ENCODE measurements at places on chromosomes 7 and 10.

- DNase-seq = peak; percentile 61
Measured at GRCh38 chr7:66557214-66558200, 71.2 kb upstream of the KCTD7 start.

DNA sequence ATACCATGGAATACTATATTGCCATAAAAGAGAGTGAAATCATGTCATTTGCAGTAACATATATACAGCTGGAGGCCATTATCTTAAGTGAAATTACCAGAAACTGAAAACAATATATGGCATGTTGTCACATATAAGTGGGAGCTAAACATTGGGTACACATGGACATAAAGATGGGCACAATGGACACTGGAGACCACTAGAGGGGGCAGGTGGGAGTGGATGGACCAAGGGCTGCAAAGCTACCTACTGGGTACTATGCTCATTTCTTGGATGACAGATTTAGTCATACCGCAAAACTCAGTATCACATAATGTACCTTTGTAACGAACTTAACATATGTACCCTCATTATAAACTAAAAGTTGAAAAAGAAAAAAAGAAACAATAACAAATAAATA, 1167.6 kb downstream of the NXPH1 start:
- DNase-seq = no peak

DNA sequence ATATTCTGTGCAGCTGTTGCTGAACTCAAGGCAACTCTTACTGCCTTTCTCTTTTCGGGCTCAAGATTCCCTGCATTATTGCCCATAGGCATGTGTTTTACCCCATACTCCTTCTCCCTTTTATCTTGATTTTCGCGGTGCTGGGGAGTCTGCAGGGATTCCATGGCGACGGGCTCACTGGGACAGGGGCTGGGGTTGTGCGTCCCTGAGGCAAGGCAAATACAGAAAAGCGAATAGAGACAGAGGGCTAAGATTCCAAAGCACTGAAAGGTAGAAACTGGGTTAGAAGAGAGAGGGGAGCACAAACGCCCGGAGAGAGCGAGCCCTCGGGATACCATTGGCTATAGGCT, 519 bp upstream of the RPP38 start:
- DNase-seq = no peak

DNA sequence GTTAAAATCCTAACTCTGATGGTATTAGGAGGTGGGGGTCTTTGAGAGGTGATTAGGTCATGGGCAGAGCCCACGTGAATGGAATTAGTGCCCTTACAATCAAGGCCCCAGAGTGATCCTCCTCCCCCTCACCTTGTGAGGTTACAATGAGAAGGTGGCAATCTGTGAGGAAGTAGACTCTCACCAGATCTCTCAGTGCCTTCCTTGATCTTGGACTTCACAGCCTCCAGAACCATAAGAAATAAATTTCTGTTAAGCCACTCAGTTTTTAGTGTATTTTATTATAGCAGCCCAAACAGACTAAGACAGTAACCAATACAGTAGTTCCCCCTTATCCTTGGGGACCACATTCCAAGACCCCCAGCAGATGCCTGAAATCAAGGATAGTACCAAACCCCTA, 32.0 kb downstream of the STRA8 start:
- DNase-seq = no peak

- no peak for DNase-seq
Measured at GRCh38 chr7:80860554-80860953, 58.3 kb downstream of the SEMA3C start.

GRCh38 chr7:26487780-26488515, 196.3 kb downstream of the SNX10 start:
- no peak for DNase-seq

GRCh38 chr7:50857804-50858489, 75.3 kb upstream of the GRB10 start:
- DNase-seq = no peak

GRCh38 chr10:46326971-46327370, 40.2 kb downstream of the ANTXRL start:
- no peak for DNase-seq

- no peak for DNase-seq
Measured at GRCh38 chr10:74891053-74891452, 64.7 kb downstream of the KAT6B start.

DNA sequence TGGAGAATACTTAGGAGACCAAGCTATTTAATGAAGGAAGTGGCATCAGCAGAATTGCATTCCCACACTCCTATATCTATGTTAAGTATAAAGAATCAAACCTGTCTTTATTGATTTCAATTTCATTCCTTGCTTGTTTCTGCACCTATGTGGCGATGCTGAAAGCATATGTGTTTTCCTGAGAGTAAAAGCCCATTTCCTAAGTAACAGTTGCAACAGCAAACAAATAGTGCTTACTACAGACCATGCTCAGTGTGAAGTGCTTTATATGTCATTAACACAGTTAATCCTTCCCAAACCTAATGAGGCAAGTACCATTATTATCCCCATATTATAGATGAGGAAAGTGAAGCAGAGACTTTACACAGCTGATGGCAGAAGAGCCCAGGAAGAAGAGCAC, 552.1 kb downstream of the PARD3 start:
- DNase-seq = no peak

- peak; percentile 97 for DNase-seq
Measured at GRCh38 chr10:12129222-12130111, at the start of gene SEC61A2. Gene SEC61A2 (plus strand): TSS chr10:12129677. CDS start chr10:12129788, 111 bp downstream.

- no peak for DNase-seq
Measured at GRCh38 chr10:80476685-80477084, 22.6 kb downstream of the TSPAN14 start.

DNA sequence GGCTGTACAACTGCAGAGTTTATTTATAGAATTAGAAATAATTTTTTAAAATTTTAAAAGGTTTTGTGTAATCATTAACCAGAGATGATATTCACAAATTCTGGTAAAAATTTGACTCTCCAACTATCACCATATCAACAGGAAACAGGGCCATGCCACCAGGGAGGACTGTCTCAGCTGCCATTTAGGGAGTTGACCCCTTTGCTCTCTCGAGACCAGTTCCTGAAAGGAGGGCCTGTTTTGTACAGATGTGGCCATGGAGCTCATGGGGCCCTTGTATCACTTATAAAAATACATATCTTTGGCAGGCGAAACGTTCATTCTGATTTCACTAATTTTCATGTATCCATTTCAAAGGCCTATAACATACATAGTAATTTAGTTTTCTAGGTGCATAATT, 20.3 kb downstream of the H2AZ2 start:
- DNase-seq = no peak

GRCh38 chr7:26534649-26535482, 243.2 kb downstream of the SNX10 start:
- no peak for DNase-seq

- DNase-seq = no peak
Measured at GRCh38 chr7:80216996-80217842, 82.6 kb downstream of the GNAI1 start.

DNA sequence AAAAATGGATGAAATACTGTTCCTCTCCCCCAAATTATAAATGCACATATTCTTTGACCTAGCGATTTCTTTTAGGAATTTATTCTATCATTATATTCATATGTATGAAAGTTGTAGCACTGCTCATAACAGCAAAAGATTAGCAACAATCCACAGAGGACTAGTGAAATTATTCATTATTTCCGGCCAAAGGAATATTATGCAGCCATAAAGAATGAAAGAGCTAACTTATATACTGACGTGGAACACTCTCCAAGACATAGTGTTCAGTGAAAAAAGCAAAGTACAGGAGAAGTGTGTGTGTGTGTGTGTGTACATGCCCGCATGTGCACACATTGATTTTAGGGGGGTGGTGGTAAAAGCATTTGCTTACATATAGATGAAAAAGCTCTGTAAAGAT, 23.3 kb downstream of the MMS19 start:
- DNase-seq = no peak

DNA sequence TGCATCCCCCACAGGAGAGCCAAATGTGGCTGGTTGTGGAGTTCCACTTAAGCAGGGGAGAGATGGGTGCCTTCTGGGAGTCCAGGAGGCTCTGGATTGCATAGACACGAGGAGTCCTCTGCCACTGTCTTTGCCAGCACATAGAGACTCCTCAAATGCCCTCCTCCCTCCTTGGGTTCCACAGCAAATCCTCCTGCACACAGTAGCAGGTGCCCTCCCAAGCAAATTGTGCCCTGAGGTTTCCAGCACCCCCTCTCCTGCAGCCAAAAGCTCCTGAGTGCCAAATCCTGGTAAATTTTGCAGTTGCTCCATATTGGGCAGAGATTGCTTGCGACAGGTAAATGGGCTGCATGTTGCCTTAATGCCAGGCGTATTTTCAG, 5.8 kb downstream of the EVX1 start:
- DNase-seq = no peak

- DNase-seq = no peak
Measured at GRCh38 chr10:2881720-2882620, 185.4 kb upstream of the PFKP start.

DNA sequence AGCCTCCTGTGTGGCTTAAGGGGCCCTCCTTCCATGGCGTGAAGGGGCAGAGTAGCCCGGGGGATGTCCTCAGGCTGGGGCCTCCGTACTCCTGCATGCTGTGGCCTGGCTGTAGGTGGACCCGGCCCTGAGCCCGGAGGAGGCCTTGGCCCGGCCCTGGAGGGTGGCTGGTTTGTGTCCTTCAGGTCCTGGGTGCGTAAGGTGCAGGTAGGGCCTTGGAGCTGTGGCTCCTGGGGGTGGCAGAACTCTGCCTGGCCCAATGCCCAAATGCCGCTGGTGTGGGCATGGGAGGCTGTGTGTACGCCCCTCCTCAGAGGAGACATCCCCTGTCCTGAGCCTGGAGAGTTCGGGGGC, 26.9 kb upstream of the AMZ1 start:
- no peak for DNase-seq

GRCh38 chr10:71797533-71798307, 24.4 kb upstream of the VSIR start:
- no peak for DNase-seq

- DNase-seq = no peak
Measured at GRCh38 chr10:87846023-87846422, 17.3 kb downstream of the KLLN start.

DNA sequence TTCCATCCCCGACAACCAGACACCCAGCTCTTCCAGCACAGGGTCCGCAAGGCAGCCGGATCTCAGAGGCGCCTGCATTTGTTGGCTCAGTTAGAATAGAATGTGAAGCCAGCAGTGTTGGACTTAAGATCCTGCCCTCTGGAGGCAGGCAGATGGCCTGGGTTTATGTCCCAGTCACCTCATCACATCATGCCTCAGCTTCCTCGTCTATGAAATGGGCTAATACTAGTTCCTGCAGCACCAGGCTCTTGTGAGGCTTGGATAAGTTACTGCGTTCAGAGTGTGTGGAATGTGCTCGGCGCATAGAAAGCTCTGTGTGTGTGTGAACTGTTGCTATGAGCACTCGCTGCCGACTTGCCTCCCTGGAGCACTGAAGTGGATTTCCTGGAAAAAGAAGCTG, 202.5 kb upstream of the GPR26 start:
- no peak for DNase-seq

Measured in central memory CD4-positive, alpha-beta T cell (primary cell).